H7 (cell line): ENCODE measurements at places on chromosomes 1 and 21. TPM values are rescaled to one million over a fixed set of nuclear protein-coding genes. Genes with fewer than 3 reads are reported as not detected.

DNA sequence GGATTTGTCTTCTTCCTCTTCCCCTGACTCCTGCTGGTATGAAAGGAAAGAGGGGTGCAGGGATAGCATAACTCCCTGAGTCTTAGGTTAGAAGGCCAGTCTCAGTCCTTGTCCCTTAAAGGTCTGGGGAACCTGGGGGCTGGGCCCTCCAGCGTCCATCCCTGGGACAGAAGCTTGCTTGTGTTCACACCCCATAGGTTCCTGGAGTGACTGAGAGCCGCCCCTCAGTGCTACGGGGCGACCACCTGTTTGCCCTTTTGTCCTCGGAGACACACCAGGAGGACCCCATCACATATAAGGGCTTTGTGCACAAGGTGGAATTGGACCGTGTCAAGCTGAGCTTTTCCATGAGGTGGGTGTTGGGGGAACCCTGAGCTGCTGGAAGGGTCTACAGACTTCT lies 13.1 kb downstream of the RHOC start:
- DNase-seq: no peak

- DNase-seq: no peak
Observed at GRCh38 chr1:202158810-202159533, 1.4 kb downstream of the PTPN7 start.

- DNase-seq: no peak
Observed at GRCh38 chr1:31152181-31152795, 86.8 kb upstream of the PUM1 start.

DNA sequence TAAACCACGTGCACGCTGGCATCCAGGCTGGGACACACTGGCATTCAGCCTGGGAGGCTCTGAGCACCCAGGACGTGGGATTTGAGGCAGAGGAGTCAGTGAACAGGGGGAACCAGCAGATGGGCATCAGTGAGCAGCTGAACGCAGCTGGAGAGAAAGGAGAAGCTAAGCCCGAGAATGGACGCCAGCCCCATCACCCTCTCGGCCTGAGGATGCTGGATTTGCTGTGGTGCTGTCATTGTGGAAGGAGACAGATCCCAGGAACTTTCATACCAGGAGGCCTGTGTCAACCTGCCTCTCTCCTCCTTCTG lies 132.8 kb downstream of the PGBD5 start:
- peak; percentile 24 for DNase-seq

- no peak for DNase-seq
Observed at GRCh38 chr1:111082421-111083203, 57.3 kb downstream of the DRAM2 start.

The FCGR3A gene
- total RNA-seq: not detected in 2 replicates

The AQP10 gene
- total RNA-seq: not detected in 2 replicates

The S100B gene
- total RNA-seq: 0.10 TPM in 1 of 2 replicates, not detected in the other

The BSDC1 gene
- total RNA-seq: 91.5 and 97.8 TPM in 2 replicates

The ATP6V1G3 gene
- not detected in 2 replicates for total RNA-seq
